ENCODE measurements at places on chromosomes 7 and 10.

- DNase-seq = no peak
Measured at GRCh38 chr7:9711259-9711918, 1262.3 kb upstream of the PHF14 start.

DNA sequence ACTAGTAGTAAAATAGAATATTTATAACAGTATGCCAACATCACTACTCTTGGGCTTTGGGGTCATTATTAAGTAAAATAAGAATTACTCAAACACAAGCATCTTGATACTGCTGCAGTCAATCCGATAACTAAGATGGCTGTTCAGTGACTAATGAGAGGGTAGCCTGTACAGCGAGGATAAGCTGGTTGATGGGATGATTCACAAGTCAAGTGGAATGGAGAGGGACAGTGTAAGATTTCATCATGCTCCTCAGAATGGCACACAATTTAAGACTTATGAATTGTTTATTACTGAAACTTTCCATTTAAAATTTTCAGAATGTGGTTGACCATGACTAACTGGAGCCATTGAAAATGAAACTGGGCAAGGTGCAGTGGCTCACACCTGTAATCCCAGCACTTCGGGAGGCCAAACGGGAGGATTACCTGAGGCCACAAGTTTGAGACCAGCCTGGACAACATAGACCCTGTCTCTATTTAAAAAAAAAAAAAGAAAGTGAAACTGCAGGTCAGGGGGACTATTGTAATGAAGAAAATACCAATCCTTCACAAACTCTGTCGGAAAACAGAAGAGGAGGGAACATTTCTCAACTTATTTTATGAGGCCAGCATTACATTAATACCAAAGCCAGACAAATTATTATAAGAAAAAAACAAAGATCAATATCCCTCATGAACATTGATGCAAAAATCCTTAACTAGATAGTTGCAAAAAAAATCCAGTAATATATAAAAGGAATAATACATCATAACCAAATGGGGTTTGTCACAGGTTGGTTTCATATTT, 11.2 kb downstream of the AVL9 start:
- DNase-seq = peak; percentile 17

DNA sequence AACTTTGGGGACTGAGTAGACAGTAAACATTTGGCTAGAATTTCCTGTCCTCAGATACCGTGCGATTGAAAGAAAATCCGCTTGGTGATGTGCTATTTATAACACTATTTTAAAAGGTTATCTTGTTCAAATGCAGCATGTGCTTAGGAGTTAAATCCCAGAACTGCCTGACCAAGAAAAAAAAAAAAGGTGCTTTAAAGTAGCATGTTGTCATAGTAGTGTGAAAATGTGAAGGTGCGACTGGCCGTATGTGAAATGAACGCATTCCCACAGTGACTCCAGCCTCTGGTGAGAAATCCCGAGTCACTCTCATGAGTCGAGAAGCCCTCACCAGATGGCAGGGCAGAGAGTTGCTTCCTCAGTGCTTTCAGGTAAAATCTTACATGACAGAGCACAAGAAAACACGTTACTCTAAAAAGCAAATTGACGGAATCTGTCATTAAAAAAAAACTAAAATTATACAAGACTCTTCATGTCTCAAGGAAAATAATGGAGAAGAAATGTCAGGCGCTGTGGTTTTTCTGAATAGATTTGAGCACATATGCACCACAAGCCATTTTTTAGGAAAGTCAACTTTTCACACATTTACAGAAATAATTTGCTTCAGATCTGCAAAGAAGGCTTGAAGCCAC, 18.4 kb upstream of the KLF6 start:
- peak; percentile 70 for DNase-seq

GRCh38 chr7:112120696-112121217, 85.4 kb downstream of the DOCK4 start:
- DNase-seq = no peak

- no peak for DNase-seq
Measured at GRCh38 chr10:32985775-32986350, 27.8 kb upstream of the ITGB1 start.

- DNase-seq = no peak
Measured at GRCh38 chr10:75695994-75696393, 264.6 kb downstream of the LRMDA start.

- no peak for DNase-seq
Measured at GRCh38 chr7:156039971-156040677, 227.9 kb upstream of the SHH start.

Measured in hematopoietic multipotent progenitor cell treated with erythropoietin and hydrocortisone succinate and interleukin-3 and kit ligand, for 17 days (in vitro differentiated cells).